ENCODE measurements at places on chromosomes 7 and 10.

DNA sequence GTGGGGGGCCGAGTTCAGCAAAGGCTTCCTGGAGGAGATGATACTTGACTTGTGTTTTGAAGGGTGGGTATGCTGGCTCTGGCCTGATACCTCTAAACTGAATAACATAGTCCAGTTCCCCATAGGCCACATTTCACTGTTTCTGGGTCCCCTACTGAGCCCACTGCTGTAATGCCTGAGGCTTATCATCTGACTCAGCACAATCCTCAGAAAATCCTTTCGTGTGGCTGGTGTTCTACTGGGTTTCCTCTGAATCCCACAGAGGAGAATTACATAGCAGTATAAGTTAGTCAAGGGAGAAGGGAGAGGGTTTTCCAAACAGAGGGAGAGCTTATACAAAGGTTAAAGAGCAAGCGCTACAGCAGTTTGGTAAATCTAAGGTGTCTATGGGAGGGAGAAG, 2.8 kb upstream of the R3HCC1L start:
- no peak for DNase-seq

DNA sequence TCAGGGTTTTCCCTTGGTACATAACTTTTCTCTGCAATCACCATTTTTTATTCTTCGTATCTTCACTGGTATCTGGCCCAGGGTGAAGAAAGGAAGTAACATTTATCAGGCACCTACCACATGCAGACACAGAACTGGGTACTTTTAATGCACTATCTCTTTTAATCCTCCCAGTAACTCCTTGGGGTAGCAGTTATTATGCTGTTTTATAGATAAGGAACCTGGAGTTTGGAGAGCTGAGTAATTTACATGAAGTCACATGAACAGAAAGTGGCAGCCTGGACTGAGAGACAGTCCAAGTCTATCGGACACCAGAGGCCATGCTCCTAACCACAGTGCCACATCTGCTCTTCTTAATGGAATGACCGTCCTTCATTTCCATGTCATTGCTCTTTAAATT, 117.1 kb upstream of the PODXL start:
- no peak for DNase-seq

- DNase-seq, result no peak
Observed at GRCh38 chr7:42471573-42472174, 234.7 kb upstream of the GLI3 start.

GRCh38 chr10:111319866-111320265, 243.0 kb downstream of the ADRA2A start:
- DNase-seq, result no peak

GRCh38 chr7:111010798-111011197, 80.1 kb upstream of the LRRN3 start:
- no peak for DNase-seq

GRCh38 chr7:122790132-122790531, 87.4 kb upstream of the RNF148 start:
- DNase-seq, result no peak

- no peak for DNase-seq
Observed at GRCh38 chr10:71064413-71065118, 147.8 kb upstream of the UNC5B start.

- no peak for DNase-seq
Observed at GRCh38 chr10:46309511-46310142, 22.8 kb downstream of the ANTXRL start.

- DNase-seq, result no peak
Observed at GRCh38 chr7:98265841-98266271, 13.8 kb upstream of the TECPR1 start.

- no peak for DNase-seq
Observed at GRCh38 chr7:27945058-27945795, 205.3 kb downstream of the TAX1BP1 start.

GRCh38 chr7:149321978-149322541, 60.1 kb downstream of the ZNF783 start:
- no peak for DNase-seq

- no peak for DNase-seq
Observed at GRCh38 chr10:114042895-114043531, 653 bp upstream of the ADRB1 start.

DNA sequence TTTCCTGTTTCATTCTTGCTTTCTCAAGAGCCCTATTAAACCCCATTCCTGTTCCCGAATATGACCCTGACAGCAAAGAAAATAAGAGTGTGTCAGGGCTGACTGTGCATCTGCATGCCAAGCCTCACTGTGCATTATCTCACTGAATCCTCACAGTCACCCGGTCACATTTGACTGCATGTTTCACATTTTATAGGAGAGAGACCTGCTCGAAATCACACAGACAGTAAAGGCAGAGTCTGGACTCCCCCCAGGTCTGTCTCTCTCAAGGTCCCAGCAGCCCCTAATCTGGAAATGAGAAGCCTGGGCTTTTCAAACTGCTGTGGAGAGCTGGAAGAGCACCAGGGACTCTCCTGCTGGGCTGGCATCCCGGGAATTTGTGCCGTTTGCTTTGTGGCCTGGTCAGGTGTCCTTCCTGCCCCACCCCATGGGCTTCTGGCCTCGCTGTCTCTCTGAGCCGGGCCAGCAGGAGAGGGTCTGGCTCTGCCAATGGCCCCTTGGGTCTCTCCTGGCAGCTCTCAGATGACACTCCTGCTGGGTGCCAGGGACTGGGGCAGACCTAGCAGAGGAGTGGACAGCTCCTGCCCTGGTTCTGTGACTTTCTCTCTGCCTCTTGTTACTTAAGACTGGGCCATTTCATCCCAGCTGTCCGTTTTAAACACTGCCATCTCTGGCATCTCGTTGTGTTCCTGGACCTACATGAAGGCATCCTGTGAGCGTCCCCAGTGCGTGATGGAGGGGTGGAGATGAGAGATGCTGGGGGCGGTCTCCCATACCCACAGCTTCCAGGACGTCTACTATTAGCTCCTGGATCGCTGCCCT, 173.6 kb downstream of the ARHGAP12 start:
- no peak for DNase-seq

DNA sequence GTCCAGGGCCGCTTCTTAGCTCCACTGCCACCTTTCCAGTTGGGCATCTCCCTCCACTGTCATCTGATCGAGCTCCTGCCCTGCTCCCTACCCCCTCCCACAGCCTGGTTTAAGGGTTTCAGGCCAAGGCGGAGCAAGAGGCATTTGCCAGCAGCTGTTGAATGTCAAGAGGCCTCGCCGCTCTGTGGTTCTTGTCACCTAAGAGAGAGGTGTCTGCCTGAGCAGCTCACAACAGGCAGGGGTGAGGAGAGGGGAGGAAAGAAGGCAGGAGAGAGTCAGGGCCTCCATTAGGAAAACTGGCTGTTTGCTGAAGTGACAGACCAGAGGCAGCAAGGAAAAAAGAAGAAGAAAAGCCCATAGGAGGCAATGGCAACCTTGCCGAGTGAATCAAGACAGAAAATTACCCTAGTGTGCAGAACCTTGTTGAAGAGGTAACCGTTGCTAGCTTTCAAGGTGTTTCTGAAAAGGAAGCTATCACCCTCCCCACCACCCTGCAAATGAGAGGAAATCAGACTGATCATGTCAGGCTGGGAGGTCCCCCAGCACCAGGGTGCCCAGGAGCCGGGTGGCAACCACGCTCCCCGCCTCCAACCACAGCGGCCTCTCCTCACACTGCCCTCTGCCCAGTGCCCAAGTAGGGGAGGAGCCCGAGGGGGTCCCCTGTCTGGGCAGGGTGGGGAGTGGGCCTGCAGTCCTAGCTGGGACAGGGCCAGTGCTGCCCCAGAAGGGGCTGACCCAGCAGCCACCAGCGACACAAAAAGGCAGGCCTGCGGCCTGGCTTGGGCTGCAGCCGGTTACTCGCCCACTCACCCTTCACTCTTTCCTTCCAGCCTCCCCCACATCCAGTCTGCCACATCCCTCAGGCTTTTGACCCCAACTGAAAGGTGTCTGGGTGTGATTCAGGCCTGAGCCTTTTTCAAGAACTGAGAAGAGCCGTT, 7.1 kb downstream of the GATA3 start:
- no peak for DNase-seq

DNA sequence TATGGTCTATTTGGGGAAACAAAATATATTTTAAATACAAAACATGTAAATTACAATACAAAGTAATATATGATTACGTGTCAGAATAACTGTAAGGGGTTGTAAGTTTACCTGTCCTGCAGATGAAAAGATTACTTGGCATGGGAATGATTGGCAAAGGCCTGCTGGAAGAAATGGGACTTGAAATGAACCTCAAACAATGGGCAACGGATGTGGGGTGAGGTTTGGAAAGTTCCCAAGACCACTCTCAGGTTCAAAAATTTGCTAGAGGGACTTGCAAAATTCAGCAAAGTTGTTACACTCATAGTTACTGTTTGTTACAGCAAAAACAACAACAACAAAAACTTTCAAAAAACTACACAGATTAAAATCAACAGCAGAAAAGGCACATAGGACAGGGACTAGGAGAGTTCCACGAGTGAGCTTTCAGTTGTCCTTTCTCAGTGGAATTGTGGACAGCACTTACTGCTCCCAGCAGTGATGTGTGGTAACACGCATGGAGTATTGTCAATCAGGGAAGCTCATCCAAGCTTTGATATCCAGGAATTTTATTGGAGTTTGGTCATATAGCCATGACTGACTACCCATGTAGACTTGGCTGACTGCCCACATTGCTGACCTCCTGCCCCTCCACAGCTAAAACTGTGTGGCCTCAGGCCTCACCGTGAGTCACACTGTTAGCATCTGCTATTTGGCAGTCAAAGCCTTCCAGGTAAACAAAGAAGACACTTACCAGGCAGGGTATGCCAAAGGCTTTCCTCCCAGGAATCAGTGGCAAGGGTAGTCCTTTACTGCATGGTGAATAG, 43.8 kb downstream of the EXOC6 start:
- peak; percentile 69 for DNase-seq

DNA sequence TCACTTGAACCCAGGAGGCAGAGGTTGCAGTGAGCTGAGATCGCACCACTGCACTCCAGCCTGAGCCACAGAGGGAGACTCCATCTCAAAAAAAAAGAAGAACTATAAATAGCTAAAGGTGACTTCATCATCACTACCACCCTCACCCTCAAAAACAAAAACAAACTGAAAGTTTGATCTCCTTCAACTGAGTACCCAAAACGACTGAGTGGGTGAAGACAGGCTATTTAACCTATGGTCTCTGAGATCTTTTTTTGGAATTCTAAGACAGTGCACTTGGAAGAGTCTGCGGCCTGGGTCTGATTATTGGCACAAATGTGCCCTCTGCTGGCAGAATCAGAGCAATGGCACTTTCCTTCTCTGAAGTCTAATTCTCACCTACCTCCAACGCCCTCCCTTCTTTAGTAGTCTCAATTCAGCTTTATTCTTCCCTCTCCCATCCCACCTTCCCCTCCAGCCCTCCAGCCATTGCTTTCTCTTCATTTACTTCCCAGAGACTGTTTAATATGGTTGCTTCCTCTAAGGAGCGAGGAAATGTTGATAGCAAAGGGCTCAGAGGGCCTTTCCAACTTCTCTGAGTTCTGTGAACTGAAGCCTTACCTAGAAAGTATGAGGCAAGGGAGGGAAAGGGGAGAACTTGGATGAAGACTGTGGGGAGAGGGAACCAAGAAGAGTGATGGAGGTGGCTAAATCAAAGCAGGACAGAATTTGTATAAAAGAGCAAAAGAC, 2.9 kb upstream of the MYOZ1 start:
- peak; percentile 58 for DNase-seq

GRCh38 chr10:99435986-99436638, 5.7 kb upstream of the GOT1 start:
- DNase-seq, result no peak

DNA sequence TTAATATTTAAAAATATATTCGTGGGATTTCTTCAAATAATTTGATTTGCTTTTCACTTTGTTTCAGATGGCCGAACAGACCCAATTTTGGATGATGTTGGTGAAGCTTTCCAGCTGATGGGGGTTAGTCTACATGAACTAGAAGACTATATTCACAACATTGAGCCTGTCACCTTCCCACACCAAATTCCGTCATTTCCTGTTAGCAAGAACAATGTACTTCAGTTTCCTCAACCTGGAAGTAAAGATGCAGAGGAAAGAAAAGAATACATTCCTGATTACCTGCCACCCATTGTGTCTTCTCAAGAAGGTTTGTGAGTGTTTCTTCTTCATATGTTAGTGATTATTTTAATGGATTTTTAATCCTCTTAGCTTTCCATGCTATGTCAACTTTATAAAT, 5.9 kb downstream of the TAF3 start:
- DNase-seq, result no peak

DNA sequence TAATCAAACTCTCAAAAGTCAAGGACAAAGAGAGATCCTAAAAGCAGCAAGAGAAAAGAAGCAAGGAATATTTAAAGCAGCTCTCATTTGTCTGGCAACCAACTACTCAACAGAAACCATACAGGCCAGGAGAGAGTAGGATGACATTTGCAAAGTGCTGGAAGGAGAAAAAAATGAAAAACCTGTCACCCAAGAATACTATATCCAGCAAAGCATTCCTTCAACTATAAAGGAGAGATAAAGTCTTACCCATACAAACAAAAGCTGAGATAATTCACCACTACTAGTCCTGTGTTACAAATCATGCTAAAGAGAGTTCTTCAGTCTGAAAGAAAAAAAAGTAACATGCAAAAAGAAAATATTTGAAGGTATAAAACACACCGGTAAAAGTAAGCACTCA, 357.7 kb downstream of the PTPRN2 start:
- no peak for DNase-seq

DNA sequence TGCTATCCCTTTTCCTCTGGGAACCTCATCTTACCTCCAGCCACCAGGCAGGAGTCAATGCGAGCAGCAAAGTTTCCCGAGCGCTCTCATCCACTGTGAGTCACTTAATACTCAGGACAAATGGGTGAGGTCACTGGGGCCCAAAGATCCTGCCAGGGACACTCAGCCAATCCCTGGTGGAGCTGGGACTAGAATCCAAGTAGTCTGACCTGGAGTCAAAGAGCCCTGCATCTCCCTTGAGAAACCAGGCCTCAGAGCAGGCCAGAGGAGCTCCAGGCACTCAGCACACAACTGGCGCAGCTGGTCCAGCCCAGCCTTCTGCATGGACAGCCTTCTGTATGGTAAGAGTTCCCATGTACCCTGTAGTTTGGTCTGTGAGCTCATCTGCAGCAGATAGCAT, 142.3 kb downstream of the MAPK8 start:
- DNase-seq, result peak; percentile 11

DNA sequence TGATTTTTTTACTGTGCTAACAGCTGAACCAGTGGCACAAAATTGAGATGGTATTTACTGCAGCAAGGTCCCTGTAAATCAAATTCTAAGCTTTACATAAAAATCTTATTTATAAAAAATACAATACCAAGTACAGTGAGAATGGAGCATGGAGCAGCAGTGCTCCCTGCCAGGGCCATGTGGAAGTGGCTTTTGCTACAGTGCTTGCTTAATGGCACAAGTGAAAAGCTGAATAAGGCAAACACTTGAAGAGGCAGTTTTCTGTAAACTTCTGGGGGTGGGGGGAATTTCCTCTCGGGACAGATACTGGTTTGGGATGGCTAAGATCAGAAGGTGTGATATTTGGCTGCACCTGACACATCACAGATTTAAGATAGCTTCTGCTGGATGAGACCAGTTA, 27.5 kb downstream of the AP3M1 start:
- no peak for DNase-seq

- DNase-seq, result no peak
Observed at GRCh38 chr10:97149079-97149531, 36.7 kb downstream of the SLIT1 start.

GRCh38 chr10:129445436-129446182, 21.4 kb upstream of the MGMT start:
- DNase-seq, result no peak

Measured in BE2C (cell line).